RCC 7860 (cell line): ENCODE measurements at places on chromosomes 5 and 9.

DNA sequence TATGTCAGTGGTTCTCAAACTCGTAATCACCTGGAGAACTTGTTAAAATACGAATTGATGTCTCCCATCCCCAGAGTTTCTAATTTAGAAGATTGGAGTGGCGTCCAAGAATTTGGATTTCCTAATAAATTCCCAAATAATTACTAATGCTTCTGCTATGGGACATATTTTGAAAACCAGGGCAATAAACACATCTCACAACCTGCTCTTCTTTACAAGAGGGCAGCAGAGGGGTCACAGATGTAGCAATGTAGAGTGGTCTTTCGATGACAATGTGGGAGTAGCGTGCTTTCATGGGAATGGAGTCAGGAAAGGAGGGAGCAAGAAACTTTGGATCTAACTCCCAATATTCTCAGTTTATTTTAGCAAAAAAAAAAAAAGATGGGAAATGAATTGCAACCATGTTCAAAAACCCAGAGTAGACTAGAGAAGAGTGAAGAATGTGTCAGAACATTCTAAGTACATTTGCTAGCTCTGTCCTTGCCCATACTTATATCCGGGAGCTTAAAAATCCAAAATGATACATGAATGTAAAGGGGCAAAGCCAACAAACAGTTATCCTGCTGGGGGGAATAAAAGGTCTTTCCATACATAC lies 33.8 kb upstream of the ALDH1A1 start:
- no peak for DNase-seq

- DNase-seq, result peak; percentile 94
These were observed 129.9 kb downstream of the RXRA start for GRCh38 chr9:134455934-134456755.

DNA sequence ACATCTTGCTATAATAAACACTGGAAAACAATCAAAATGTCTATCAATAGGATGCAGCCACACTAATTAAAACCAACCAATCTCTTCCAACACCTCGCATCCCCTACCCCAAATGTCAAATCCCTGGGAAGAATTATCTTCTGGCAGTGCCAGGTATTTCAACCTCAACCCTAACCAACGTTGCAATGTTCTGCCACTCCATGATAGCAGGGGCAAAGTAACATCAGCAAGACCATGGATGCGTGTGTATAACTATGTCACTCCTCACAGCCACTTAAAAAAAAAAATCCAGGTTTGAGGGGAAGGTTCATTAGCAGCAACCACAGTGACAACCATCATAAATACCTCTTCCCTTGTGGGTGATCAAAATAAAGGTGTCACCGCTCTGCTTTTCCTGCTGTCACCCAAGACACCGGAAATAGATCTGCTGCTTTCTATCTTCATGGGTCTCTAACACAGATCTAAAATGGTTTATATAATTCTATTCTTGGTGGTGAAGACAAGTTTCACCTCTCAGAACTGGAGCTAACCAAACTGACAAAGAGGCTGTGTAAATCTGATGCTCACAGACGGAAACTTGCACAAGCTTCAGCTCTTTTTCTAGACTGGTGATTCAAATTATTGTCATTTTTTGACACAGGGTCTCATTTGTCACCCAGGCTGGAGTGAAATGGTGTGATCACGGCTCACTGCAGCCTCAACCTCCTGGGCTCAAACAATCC lies 9.9 kb downstream of the HSPA9 start:
- DNase-seq, result no peak

DNA sequence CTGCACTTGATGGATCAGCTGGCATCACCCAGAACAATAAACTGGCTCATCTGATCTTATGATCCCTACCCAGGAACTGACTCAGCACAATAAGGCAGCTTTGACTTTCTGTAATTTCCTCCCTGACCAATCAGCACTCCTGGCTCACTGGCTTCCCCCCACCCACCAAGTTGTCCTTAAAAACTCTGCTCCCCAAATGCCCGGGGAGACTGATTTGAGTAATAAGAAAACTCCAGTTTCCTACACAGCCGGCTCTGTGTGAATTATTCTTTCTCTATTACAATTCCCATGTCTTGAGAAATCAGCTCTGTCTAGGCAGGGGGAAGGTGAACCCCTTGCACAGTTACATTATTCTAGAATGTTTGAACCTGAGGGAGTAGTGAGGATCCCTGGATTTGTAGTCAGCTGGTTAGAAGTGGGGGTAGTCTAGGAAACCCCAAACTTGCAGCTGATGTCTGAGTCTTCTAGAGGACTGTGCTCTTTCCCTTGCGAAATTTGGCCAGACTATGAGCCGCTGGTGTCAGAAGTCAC lies 111.7 kb upstream of the NEK6 start:
- peak; percentile 26 for DNase-seq

- DNase-seq, result no peak
These were observed 16.9 kb upstream of the NIPAL4 start for GRCh38 chr5:157443041-157443549.

DNA sequence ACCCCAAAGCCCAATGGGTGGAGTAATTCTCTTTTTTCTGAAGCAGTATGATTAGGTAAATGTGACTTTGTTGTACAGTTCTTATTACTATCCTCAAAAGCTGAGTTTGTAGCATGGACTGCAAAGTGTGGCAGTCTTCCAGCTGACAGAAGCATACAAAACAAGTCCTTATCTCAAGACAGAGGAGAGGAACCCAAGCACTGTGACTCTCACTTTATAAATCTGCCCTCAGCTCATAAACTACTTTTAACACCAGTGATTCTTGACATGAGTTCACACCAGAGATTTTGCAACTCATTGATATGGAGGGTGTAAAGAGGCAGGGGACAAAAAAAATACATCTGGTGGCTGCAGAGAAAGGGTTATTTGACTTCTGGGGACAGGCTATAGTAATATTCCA lies 251.6 kb downstream of the NTRK2 start:
- no peak for DNase-seq

- peak; percentile 64 for DNase-seq
These were observed 46.1 kb upstream of the ZBED3 start for GRCh38 chr5:77133061-77133758.

DNA sequence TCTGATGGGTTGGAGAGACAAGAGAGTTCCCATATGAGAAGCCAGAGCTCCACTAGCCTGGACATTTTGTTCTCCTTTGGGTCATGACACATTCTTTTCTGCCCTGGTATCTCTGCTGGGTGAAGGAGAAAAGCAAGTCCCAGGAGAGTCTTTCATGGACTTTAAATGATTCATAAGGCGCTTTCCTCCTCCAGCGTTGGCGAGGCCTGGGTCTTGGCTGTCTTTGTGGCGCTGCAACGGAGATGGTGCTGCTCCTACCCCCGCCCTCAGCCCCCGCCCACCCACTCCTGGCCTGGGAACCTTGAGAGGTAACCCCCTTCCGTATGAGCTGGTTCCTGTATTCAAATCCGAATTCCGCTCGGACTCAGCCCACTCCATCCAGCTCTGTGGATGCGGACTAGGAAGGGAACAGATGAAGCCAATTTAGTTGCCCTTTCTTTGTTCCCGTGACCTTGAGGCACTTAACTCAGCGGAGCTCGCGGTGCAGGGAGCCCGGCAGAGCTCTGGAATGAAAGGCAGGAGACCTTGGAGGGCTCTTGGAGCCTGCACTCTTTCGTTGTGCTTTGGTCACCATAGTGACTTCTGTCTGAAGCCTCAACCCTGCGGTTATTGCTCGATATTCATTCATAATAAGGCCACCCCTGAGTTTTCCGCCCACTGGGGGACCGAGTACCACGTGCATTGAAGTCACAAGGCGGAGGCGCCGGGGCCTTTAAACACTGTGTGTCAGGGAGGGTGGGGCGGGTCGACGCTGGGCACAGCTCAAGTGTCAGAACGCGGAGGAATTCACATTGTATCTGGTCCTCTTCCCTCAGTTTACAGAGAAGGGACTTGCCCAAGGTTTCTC lies 14.0 kb upstream of the PWWP2A start:
- DNase-seq, result no peak

DNA sequence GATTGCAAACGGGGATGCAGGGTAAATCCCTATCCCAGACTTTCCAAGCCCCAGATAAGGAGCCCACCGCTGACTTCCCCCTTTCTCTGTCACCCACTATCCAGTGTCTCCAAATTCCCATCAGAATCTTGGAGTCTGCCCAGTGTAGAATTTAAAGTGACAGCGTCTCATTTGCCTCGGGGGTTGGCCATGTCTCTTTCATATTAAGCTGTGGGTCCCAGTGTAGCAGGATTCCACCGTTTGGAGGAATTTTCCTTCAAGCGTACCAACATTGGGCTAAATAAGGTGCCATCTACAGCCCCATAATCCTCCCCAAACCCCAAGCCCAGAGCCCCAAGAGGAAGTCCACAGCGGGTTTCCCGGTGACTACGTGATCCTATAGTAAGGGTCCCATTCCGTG lies 1.1 kb downstream of the BRINP1 start:
- DNase-seq, result no peak

DNA sequence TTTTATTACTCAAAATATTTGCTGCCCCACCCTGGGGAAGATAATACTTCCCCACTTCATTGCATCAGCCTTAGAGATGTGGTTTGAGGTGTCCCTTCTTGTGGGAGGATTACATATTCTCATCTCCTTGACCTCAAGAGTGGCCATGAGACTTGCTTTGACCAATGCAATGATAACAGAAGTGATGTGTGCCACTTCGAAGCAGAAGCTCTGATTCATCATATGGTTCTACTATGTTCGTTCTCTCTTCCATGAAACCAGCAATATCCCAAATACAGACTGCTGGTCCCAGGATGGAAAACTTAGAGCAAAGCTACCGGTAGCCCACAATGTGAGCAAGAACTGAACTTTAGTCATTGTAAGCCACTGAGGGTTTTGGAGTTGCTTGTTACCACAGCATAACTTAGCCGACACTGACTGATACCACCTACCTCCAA lies 92.0 kb downstream of the THBS4 start:
- peak; percentile 60 for DNase-seq

DNA sequence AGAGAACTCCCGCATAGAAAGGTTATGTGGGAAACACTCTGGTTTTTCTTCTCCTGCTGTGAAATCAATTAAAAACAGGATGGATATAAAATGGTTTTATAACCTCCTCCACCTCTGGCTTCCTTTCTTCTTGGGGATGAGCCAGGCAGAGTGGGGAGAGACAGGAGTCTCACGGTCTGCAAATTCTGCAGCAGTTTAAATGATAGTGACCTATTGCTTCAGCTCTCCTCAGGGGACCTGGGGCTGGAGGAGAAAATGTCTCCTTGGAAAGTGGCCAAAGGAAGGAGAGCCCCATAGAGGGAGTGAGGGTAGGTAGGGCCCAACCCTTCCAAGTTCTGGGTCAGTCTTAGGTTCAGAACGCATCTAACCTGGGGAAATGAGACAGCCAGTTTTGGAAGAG lies 118.8 kb downstream of the MTX3 start:
- DNase-seq, result no peak

DNA sequence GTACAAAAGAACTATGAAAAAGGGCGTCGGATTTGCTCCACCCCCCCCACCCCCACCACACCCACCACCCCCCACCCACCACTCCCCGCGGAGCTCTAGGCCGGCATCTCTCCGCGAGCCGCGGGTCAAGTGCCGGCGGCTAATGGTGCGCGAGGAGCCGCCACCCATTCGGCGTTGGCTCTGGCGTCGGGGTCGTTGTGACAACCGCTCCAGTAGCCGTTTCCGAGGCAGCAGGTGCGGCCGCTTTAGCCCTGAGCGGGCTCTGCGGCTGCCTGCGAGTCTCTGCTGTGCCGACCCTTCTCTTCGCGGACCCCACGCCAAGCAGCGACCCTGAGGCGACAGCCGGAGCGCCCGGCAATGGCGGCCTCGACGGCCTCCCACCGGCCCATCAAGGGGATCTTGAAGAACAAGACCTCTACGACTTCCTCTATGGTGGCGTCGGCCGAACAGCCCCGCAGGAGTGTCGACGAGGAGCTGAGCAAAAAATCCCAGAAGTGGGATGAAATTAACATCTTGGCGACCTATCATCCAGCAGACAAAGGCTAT lies at the start of gene PPP1R2B:
PPP1R2B (plus strand) TSS at position 90 of the 546 bp plus-strand sequence; CDS start at position 358, 268 bp downstream.
- no peak for DNase-seq

- no peak for DNase-seq
These were observed 626.7 kb downstream of the BNC2 start for GRCh38 chr9:16243798-16244197.

DNA sequence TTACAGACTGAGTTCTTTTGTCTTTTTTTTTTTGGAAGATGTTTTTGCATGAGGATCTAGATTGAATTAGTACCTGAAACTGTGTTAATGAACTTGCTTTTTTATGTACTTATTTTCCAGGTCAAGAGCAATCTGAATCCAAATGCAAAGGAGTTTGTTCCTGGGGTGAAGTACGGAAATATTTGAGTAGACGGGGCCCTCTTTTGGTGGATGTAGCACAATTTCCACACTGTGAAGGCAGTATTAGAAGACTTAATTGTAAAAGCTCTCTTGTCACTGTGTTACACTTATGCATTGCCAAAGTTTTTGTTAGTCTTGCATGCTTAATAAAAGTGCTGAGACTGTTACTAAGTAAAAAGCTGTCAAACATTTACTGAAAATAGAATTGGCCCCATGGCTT lies 14.5 kb downstream of the SLC23A1 start:
- no peak for DNase-seq

DNA sequence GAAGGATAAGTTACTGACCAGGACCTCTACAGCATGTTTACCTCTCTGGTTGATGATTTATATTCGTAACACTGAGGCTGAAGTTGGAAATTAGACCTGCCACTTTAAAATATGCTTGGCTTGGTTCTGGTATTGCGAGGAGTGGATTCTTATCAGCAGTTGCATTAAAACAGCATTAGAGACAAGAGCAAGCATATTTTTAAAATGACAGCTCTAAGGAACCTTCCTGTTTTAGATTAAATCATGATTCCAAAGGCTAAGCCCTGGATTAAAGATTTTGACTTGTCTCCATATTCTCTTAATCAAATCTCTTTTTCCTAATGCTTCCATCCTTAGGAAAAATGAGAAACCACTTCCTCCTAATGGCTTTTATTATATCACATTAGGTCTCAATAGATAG lies 277.8 kb downstream of the KCTD16 start:
- no peak for DNase-seq

DNA sequence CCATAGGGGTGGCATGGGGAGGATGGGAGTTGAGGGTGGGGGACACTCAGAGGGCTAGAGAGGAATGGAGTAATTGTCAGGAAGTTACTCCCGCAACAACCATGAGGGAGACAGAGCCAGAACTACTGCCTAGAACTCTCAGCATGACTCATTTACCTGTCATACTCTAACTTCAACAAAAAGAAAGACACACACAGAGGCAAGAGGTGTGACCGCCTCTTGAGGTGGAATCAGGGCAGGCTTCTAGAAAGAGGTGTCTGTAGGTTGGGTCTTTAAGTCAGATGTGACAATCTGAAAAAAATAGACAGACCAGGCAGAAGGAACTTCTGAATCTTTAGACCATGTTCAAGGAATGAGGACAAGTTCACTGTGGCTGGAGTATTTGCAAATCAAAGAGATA lies 73.4 kb downstream of the GABBR2 start:
- DNase-seq, result peak; percentile 60
